ENCODE measurements at places on chromosomes 11 and 22.

DNA sequence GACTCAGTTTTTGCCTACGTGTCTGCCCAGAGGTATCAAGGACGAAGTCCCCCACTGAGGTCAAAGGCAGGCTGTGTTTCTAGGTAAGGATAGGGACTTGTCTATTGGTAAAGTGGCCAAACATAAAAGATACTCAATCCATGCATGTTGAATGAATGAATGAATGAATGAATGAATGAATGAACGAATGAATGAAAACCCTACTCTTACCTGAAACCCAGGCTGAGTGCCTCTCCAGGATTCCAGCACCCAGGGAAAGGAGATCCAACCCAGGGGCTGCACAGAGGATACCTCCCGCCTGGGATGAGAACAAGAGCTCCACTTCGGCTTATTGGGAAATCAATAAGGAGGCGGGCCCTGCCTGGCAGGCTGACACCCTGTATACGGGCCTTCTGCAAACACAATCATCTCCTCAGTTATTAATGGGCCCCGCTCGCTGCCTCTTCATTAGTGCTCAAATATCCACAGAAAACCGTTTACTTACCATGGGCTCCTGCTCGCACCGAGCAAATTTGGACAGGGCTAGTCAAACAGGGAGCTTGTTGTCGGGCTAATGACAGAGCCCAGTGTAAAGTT lies 177.4 kb downstream of the BUD13 start:
- DNase-seq: no peak

DNA sequence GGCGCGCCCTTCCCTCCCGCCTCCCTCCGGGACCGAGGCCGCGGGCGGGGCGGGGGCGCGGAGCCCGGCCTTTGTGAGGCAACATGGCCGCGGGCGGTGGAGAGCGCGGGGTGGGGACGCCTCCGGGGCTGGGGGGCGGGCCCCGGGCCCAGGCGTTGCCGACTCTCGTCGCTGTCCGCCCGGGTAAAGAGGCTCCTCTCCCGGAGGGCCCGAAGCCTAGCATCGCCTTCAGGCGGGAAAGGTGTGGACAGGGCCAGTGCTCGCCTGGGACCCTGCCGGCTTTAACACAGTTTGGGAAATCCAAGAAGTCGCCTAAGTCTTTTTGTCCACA lies 369 bp downstream of the DGCR8 start:
- peak; percentile 50 for DNase-seq

DNA sequence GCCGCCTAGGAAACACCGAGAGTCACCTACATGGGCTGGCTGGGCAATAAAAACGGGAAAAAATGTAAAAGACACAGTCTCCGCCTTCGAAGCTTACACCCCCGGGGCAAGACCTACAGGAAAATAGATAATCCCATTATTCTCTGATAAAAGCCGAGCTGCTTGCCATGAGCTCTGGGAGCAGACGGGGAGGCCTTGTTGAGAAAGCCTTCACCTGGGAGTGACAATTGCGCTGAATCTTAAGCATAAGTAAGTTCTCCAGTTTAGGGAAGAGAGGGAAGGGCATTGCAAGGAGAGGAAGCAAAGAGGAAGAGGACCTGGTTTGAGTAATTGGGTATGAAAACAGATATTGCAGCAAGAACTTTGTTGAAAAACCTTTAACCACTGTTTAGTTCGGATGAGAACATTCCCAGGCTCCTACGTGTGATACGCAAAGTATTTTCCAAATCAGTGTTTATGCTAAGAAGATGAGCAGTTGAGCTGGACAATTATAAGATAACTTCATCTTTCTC lies 813 bp upstream of the BTBD10 start:
- no peak for DNase-seq

DNA sequence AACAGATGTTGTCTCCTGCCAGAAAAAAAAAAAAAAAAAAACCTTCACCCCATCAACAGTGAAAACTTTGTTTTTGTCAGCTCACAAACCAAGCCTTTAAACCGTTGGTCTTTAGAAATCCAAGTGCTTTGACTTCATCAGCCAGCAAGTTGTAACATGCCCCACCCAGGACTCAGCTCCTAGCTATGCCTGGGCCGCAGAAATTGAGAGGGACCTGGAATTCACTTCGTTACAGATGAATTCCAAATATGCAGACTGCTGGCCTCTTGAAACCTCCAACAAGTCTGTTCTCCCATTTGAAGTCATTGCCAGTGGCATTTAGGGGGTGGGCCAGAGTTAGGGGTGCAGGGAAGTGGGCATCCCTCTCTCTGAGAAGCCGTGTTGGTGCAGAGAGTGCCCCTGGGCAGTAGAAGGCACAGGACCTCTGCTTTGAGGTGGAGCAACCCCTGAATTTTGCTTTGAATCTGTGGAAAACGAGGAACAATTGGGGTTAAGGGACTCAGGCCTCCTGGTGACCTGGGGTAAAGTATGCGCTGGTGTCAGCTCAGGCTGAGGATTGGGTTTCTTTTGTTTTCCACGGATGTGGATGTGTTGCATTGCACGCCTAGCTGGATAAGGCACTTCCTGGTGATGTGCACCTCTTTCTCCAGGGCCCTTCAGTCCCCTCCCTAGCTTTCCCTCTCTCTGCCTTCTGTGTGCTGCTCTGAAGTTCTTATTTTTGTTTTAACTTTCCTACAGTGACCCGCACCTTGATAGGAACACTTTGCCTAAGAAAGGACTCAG lies 109.5 kb downstream of the DBX1 start:
- no peak for DNase-seq

DNA sequence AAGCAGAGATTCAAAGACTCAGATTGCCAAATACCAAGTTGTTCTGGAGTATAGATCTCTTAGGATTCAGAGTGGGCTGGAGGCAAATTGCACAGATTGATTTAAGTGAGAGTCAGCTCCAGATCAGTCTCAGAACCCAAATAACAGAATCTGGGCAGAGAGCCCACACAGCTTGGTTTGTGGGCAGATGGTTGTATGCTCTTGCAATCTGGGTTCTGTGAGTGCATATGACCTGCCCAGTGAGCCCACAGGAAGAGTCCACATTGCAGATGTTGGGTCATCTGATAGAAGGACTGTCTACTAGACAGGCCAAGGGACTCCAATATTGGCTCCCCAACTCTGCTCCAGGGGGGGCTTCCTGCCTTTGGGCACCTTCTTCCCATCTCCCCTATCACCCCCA lies 65.9 kb downstream of the ADAMTS15 start:
- DNase-seq: no peak

- no peak for DNase-seq
Measured at GRCh38 chr22:45996241-45997076, 19.5 kb upstream of the WNT7B start.

- no peak for DNase-seq
Measured at GRCh38 chr11:75850787-75851186, 35.8 kb downstream of the UVRAG start.

DNA sequence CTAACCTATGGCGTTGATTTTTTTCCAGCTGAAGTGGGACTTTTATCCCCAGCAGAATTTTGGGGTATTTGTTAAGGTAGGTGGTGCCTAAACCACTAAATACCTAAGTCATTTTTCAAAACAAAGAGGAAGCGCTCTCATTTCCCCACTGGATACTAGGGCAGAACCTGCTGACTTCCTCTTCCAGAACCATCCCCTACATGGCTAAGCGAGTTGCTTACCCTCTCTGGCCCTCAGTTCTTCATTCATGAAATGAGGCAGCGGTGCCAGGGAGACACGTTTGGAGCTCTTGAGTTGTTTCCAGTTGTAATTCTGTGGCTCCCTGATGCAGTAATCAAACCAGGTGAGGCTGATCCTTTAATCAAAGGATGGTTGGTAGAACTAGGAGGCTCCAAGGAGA lies 10.0 kb upstream of the MTMR3 start:
- DNase-seq: no peak

- DNase-seq: no peak
Measured at GRCh38 chr11:73230931-73231330, 12.8 kb downstream of the P2RY2 start.

DNA sequence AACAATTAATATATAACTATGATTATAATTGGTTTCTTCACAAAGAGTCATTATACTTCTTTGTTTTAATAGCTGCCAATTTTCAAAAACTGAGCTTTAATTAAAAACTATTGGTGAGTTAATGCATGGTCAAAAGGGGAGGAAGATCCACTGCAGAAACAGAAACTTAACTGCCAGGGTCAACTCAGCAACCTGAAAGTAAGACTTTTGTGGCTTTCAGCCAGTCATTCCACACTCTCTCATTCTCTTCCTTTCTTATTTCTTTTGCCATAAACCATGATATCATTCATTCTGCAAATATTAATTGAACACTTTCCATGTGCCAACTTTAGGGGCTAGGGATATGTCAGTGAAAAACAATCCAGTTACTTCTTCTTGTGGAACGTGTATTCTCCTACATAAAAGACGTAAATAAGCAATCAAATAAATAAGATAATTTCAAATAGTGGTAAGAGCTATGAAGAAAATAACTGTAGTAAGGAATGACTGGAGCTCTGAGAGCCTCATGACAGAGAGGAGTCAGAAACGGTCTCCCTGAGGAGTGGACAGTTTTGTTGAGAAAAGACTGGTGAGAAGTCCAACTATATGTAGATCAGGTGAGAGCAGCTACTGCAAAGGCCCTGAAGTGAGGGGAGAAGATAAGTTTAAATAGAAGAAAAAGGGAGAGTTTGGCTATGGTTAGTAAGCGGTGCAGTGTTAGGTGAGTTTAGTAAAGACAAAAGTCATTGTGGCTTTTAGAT lies 130.5 kb downstream of the GRIA4 start:
- no peak for DNase-seq

- no peak for DNase-seq
Measured at GRCh38 chr11:96303064-96303463, 39.9 kb downstream of the MAML2 start.

DNA sequence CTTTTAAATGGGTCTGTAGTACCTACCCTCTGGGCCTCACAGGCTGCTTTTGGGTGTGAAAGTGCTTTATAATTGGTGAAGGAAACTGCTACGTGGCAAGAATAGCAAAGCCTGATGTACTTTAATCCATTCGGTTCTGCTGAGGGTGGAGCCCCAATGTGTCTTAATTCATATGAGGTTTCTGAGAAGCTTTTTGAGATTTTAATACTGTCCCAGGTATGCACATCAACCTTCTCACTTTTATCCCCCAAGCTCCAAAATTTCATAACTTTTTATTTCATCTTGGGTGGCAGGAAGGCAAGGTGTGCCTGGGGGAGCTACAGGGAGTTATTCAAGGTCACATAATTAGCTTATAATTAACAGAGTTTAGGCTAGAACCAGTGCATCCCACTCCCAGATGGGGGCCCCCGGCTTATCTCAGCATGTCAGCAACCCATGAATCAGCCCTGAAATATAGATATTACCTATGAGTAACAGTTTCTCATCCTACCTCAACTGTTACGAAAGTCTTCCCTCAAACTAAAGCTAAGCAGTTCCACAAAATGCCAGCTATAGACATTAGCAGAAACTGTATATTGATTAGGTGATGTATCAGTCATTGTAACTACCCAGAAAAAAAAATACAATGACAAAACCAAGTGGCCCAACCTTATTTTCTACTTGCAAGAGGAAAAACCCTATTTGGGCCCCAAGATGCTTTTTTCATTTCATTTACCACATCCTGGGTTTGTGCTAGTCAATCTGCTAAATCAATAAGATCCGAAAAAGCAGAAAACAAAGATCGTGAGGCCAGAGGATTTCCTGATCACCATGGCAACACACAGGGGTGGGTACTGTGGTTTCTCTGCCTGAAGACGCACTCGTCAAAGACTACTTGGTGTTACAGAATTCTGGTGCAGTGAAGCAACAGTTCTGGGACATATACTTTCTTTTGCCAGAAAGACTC lies 26.7 kb downstream of the CD44 start:
- peak; percentile 97 for DNase-seq

GRCh38 chr22:33579448-33580093 lies 340.7 kb downstream of the LARGE1 start:
- peak; percentile 24 for DNase-seq

- DNase-seq: no peak
Measured at GRCh38 chr22:24514241-24515026, 19.3 kb downstream of the UPB1 start.

GRCh38 chr11:15845261-15845660 lies 511.1 kb downstream of the SOX6 start:
- no peak for DNase-seq

- no peak for DNase-seq
Measured at GRCh38 chr11:70448983-70449567, 50.7 kb downstream of the CTTN start.

GRCh38 chr11:9231848-9232177 lies 33.3 kb downstream of the DENND5A start:
- peak; percentile 16 for DNase-seq

DNA sequence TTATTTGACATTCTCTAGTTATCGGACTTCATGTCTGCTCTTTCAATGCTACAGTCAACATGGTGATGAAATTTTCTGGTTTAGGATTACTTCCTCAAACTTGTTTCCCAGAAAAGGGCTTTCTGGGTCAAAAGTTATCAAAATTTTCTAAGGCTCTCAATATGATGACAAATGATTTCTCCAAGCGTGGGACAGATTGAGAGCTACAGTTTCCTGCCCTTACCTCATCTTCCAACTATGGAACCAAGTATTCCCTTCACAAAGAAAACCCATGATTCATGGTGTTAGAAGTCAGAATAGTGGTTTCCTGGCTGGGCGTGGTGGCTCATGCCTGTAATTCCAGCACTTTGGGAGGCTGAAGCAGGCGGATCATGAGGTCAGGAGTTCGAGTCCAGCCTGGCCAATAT lies 17.8 kb downstream of the MYO18B start:
- DNase-seq: peak; percentile 34

- DNase-seq: no peak
Measured at GRCh38 chr11:504053-504993, 2.7 kb downstream of the RNH1 start.

GRCh38 chr11:117931331-117931950 lies 2.2 kb upstream of the TMPRSS13 start:
- DNase-seq: no peak

DNA sequence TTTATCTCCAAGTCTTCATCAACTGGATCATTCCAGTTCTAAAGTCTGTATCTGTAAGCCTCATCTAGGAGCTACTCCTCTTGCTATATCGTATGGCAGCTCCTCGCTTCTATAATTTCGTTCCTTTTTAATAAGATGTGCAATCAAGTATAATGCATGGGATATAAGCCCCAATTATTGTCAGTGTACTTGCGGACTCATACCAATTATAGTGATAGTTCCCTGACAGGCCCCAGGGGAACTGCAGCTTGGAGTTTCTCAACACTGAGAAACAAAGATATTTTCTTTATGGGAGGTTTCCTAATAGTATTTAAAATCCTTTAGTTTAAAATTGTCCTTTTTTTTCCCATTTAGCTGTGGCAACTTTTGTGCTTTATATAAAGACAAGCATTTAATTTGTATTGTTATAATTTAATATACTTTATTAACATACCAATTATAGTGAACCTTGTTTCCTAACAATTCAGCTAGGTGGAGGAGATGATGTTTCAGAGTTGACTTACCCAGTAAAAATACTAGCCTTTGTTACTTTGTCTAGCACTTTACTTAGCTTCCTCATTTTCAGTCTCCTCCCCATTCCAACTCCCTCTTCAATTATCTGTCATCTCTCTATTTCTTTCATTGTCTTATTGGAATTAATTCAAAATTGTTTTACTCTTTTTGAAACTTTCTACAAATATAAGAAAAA lies 25.3 kb upstream of the DDX17 start:
- DNase-seq: no peak

GRCh38 chr11:31702966-31703365 lies 108.2 kb downstream of the PAX6 start:
- DNase-seq: no peak
